ENCODE measurements at places on chromosomes 4 and X.

DNA sequence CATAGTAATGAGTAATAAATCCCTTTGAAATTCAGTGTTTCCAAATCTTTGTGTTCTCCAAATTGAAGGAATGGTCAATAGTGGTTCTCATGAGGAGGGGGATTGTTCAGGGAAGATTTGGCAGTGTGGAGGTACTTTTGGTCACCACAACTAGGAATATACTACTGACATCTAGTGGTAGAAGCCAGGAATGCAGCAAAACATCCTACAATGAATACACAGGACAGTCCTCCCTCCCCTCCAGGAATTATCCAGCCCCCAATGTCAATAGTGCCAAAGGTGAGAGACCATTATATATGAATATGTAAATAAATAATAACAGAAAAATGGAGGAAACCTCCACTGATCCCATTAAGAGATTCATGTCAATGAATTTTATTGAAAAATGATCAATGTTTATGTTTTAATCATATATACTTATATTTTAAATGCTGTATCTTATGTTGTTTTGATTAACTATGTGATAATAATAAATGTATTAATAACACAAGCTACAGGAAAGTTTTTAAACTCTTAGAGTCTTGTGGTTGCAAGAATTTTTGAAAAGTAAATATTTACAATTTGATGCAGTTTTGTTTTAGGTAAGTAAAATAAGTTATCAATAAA, 14.4 kb upstream of the FAM9A start:
- peak; percentile 59 for DNase-seq

- DNase-seq = no peak
Observed at GRCh38 chrX:63426519-63426918, 75.4 kb upstream of the SPIN4 start.

- no peak for DNase-seq
Observed at GRCh38 chr4:17597517-17597916, 16.9 kb upstream of the MED28 start.

- no peak for DNase-seq
Observed at GRCh38 chrX:71105628-71106027, 912 bp downstream of the CXorf65 start.

GRCh38 chrX:138006180-138006579, 440.3 kb downstream of the ZIC3 start:
- no peak for DNase-seq

DNA sequence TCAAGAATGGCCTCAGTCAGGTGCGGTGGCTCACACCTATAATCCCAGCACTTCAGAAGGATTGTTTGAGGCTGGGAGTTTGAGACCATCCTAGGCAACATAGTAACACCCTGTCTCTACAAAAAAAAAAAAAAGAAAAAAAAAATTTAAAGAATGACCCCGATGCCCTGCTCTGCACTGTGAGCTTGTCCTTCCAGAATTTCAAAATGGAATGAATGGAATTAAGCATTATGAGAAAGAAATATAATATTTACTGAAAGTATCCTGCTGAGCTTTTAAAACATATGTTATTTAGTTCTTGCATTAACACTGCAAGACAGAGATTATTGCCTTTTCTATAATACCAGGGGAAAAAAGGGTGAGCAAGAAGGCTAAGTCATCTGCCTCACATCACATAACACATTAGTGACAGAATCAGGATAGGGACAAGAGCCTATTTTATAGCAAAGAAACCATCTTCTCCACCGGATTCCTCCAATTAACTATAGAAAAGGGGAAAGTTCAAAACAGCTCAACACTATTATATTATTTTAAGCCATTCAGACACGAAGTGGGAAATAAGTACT, 41.9 kb upstream of the GAB1 start:
- DNase-seq = no peak

DNA sequence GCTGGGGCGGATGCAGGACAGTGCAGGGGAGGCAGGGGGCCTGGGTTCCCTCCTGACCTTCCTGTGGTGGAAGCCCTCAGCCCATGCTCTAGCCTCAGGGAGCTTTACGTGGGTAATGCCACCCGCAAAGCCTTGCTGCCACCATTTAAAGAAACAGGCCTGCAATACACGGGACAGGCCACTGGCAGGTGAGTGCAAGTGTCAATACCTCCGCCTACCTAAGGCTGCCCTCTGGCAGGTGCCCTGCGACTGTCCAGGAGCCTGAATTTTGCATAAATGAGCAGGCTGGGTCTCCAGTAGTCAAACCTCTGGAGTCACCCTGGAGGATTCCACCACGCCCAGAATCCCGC, 5.9 kb downstream of the CRMP1 start:
- DNase-seq = no peak

GRCh38 chr4:162675661-162676060, 491.0 kb downstream of the NAF1 start:
- DNase-seq = no peak

- DNase-seq = no peak
Observed at GRCh38 chr4:73759357-73759756, 19.0 kb downstream of the CXCL8 start.

DNA sequence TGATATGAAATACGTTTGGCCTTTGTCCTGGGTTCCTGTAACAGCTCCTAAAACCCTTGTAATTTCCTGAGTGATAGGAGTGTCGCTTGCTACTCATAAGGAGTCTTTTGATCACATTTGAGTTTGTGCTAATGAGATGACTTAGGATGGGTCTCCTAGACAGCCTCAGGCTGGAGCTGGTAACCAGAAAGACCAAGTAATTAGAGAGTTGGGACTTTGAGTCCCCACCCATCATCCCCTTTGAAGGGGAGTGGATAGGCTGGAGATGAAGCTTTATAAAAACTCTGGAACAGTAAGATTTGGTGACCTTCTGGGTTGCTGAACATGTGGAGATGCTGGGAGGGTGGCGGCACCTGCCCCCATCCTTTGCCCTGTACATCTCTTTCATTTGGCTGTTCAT, 2.9 kb downstream of the SEC24B start:
- no peak for DNase-seq
